ENCODE measurements at places on chromosomes 6 and 20. TPM values are rescaled to one million over a fixed set of nuclear protein-coding genes. Genes with fewer than 3 reads are reported as not detected.

GRCh38 chr6:2921520-2922115 lies 18.5 kb upstream of the SERPINB9 start:
- ATAC-seq: no peak

GRCh38 chr6:160883999-160884398 lies 107.6 kb upstream of the MAP3K4 start:
- no peak for ATAC-seq

- no peak for ATAC-seq
These were observed 20.9 kb upstream of the POM121L2 start for GRCh38 chr6:27332692-27333641.

DNA sequence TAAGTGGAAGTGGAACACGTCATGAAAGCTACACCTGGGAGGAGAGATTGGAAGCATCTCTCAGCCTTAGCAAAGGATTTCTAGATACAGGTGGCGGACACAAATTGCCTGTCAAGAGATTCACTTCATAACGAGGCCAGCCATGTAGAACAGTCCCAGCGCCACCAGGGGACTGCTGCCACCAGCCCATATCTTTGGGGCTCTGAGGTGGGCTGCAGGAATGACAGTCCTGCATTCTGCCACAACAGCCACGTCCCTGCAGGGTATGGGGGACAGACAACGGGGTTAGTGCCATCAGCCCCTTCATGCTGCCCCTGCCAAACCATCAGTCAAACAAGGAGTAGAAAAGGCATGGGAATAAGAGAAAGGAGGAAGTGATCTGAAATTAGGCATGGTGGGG lies 81.2 kb upstream of the SASH1 start:
- no peak for ATAC-seq

- no peak for ATAC-seq
These were observed 320.5 kb downstream of the HACE1 start for GRCh38 chr6:104539173-104539572.

DNA sequence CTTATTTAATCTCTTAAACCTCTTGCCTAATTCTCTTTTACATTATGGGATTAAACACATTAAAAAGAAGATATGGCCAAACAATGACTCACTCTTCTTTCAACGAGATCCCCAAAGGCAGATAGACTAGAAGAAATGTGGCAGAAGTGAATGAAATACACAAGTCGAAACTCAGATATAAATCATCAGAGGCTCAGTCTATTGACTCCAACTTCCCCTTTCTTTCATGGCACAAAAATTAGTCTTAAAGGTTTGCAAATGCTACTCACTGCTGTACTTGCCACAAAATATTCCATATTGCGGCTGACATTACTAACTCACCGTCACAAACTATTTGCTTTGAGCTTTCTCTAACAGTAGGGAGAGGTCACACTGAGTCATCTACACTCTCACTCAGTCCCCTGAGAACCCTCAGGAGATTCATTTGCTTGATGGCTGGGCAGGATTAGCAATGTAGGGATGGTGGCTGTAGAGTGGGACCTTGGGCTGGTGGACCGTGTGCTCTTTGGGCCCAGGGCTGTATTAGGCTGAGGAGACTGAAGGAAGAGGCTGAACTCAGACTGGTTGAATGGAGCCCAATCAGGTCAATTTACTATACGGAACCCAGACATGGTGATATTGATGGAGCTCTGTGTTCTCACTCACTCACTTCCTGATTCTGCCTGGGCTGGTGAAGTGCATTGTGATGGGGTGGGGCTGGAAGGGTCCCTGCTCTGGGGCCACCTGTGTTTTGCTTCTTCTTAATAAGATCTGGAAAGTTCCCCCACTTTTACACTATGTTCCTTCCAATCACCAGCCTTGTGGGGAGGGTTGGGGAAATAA lies 42.8 kb upstream of the UBR2 start:
- peak; percentile 91 for ATAC-seq

DNA sequence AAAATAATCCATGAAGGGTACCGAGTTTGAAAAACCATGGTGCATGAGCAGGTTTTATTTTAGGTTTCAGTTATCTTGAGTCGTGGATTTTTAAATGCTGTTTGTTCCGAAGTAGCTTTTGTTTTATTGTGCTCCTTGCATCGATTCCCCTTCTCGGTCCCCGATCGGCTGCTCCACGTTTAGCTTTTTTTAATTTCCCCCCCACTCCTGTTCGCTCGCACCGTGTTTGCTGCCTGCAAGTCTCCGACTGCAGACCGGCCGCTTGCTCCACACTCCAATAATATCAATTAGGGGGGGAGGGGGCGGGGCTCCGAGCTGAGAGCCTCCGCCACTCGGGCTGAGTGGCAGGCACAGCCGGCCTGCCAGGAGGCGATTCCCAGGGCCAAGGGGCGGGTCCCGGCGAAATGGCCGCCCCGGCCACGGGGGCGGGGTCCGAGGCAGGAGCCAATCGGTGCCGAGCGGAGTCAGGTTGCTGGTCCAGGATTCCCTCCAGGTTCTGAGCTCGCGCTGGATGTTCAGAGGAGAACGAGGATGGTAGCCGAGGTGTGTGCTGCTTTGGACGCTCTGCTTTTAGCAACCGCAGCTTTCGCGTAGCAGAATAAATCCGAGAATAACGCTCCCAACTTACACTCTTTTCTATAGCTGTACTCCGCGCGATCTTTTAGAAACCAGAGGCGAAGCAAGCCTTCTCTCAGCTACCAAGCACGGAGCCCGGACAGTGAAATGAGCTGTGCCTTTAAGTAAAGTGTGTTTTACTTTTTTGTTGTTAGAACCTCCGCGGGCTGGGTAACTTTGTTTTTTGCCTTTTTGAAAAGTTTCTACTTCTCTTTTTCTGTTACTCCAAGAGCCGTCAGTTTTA lies at the start of gene EPHA7:
TSS of gene EPHA7 (minus strand) at position 256 of the 859 bp plus-strand sequence. CDS start at position 38, 218 bp downstream.
- ATAC-seq: peak; percentile 92

DNA sequence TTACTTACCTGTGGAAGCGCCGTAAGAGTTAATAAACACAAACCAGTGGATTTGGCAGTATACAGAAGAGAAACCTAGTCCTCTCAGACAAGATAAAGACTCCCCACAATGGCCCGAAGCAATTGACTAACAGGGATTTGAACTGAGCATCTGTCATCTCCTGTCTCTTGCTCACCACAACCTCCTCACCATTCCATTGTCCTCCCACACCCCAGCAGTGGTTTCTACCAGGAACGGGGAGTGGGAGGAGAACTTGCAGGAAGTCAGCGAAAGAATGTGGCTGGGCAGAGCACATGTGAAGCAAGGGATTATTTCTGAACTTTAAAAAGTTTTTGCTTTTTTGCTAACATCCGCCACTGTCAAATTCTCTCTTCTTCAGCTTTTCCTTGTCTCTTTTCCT lies 24.6 kb upstream of the TAAR1 start:
- ATAC-seq: peak; percentile 77

The PLN gene
- total RNA-seq: 1.5 TPM

The SYNDIG1 gene
- total RNA-seq: 0.08 TPM

The GNMT gene
- not detected for total RNA-seq
